ENCODE measurements at places on chromosomes 7 and 10.

DNA sequence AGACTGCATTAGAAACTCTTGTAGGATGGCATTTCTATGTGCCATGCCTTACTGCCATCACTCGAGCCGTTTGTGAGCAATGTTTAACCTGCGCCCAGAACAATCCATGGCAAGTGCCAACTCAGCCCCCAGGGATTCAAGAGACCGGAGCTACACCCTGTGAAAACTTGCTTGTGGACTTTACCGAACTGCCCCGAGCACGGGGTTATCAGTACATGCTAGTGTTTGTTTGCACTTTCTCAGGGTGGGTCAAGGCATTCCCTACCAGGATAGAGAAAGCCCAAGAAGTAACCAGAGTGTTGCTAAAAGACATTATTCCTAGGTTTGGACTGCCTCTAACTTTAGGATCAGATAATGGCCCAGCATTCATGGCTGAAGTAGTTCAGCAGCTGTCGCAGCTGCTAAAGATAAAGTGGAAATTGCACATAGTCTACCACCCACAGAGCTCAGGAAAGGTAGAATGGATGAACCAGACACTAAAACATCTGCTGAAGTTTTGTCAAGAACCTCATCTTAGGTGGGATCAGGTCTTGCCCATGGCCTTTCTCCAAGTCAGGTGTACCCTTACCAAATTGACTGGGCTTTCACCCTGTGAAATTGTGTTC is 8.9 kb upstream of the CYREN start:
- no peak for DNase-seq

DNA sequence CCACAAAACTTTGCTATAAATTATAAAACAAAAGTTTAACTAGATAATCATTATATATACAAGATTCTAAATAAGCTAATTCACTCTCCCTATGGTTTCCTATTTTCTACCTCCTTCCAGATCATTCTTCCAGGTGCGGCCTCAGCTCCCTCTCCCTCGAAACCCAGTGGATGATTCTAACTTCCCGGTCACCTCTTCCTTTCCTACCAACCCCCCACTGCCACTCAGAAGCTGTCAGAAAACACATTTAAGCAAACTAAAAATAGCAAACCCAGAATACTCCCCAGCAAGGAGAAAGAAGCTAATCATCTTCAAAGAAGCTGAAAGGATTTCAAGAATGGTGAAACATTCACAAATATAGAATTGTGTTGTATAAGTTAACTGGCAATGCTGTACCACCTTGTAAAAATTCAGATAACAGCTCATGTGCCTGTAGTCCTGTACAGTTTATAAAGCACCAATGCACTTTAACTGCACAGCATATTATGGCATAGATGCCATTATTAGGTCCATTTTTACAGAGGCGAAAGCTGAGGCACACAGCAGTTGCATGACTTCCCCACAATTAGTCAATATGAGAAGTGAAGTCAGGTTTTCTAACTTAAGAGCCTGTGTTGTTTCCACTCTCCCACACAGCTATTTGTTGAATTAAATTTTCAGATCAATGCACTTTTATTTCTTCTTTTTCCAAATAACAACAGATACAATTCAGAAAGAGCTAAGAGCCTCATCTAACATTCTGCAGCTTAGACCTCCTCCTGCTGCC is 13.7 kb upstream of the DNTT start:
- DNase-seq, result no peak

- no peak for DNase-seq
Measured at GRCh38 chr7:140512317-140513000, 33.2 kb upstream of the MKRN1 start.

DNA sequence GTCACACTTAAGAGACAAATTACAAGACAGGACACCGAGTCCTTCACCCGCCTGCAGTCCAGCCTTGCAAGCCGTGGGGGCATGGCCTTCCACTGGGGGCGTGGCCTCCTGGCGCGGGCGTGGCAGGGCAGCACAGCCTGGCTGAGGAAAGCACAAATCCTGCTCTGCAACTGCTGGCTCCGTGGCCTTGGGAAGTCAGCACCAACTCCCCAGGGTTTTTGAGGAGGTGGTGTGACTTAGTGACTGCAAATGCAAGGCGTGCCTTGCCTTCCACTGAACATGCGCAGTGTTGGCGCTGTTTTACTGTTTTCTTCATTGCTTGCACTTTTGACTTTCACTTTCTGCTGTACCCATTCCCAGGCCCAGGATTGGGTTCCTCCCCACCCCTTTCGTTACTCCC is 12.9 kb upstream of the BMS1 start:
- DNase-seq, result no peak

DNA sequence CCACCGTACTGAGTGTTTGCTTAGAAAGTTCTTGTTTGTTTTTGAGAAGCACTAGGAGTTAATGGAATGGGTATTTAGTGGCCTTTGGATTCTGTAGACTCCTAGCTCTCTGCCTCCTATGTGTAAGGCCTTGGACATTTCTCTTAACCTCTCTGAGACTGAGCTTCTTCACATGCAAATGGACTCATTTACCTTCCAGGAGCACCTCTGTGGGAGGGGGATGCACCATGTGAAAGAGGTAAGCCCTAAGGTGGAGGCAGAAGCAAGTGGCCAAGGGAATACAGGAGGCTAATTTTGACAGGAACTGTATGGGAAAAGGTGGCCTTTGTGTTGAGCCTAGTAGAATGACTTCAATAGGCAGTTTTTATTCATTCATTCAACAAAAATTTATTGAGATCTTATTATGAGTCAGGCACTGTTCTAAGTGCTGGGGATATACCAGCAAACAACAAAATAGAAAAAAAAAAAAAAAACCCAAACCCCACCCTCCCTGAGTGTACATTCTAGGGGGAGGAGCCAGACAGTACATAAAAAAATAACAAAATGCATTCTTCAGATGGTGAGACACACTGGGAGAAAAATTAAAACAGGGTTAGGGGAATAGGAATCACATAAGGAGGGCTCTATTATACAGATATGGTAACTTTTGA is 9.2 kb upstream of the EPHA1 start:
- DNase-seq, result no peak

GRCh38 chr7:110918949-110919548 is 171.9 kb upstream of the LRRN3 start:
- no peak for DNase-seq

DNA sequence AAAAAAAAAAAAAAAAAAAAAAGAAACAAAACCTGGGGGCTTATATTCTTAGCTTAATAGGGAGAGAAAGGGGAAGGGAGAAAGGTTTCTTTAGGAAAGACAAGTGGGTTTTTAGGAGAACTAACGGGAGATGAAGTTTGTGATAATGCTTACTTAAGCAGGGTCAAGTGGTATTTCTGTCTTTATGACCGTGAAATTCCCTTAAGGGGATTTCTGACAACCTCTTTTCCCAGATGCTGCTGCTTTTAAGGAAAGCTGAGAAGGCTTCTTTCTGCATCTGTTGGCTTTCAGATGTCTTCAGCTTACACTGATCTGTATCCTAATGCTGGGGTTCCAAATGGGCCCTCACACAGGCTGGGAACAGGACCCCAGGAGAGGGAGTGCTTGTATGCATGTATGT is 42.6 kb downstream of the ADAMTS14 start:
- no peak for DNase-seq

GRCh38 chr7:158587162-158588084 is at the start of gene PTPRN2:
TSS of gene PTPRN2 (minus strand) at chr7:158587823.
- DNase-seq, result no peak

- no peak for DNase-seq
Measured at GRCh38 chr10:6069081-6069931, 7.1 kb upstream of the IL2RA start.

DNA sequence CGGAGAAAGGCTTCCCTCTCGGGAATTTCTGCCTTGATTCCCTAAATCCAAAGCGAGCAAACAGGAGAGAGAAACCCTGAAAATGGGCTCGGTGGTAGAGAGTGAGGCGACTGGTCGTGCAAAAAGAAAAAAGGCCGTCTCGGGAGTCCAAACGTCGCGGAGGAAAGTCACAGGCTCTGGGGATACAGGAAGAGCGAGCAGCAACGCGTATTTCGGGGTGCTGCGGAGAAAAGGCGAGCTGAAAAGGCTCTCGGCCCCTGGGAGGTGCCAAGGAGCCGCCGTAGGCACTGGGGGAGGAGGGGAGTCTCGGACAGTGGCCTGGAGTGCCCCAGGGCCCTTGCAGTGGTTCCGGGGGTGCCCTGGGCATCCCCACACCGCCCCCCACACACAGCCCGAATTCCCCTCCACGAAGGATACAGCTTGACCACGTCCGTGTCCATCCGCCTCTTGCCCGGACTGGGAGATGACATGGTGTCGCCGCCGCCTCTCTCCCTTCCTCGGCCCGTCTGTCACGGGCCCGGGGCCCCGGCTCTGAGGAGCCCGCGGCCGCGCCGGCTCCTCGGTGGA is 591 bp downstream of the UBE2H start:
- no peak for DNase-seq

- DNase-seq, result no peak
Measured at GRCh38 chr7:21084286-21084685, 297.6 kb upstream of the SP8 start.

GRCh38 chr7:112180223-112180622 is 26.0 kb downstream of the DOCK4 start:
- DNase-seq, result no peak

DNA sequence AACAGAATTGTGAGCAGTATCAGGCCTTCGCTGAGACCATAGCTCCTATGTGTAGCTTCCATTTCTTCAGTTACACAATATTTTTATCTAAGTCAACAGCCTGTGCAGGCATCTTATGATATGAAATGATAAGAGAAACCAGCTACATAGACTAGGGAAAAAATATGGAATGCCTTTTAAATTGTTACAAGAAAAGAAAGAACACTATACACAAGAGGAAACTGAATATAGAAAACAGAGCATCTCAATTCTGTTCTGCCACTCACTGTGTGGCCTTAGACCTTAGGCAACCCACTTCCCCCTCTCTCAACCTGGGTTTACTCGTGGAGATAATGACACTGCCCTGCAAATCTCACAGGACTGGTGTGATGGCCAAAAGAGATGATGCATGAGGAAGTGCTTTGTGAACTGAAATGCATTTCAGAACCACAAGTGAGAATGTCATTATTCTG is 132.9 kb downstream of the LRRN3 start:
- DNase-seq, result no peak

- DNase-seq, result no peak
Measured at GRCh38 chr10:59172567-59172966, 3.9 kb upstream of the PHYHIPL start.

GRCh38 chr7:108464743-108465142 is 8.5 kb upstream of the NRCAM start:
- no peak for DNase-seq

DNA sequence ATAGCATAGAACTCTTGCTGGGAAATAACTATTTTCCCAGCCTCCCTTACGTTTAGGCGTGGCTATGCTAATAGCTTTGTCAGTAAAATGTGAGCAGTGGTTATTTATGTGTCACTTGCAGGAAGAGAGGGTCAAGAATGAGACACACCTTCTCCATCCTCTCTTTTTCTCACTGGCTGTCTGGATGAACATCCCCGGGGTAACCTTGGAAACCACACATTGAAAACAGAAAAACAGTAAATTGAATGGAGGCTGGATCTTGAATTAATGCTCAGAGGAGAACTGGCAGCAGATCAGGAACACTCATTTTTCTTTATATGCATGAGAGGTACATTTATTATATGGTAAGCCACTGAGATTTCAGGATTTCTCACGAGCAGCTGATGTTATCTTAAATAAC is 127.6 kb downstream of the DNAJB9 start:
- no peak for DNase-seq

- no peak for DNase-seq
Measured at GRCh38 chr7:113722006-113722405, 196.8 kb downstream of the PPP1R3A start.

- DNase-seq, result no peak
Measured at GRCh38 chr10:67506083-67506756, 189.8 kb downstream of the CTNNA3 start.

DNA sequence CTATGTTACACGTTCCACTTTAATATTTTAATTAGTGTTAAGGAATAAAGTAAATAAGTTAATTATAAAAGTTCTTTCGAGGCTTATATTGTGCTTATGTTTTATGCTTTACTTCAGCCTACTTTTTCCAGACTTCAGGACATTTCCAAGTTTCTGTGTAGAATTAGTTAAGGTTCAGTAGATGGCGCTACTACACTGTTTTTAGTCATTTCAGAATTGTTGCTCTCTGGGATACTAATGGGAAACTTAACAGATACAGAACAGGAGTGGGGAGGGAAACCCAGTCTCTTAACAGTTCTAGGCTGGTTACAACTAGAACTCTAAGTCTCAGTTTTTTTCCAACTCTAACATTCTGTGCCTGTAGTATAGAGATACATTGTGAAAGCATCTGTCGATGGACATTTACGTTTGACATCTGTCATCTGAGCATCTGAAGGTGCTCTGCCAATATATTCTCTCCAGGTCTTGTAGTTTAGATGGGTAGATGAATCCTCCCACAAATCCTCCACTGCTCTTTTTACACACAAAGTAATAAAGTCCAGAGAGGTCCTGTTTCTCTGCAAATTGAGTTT is 56.8 kb upstream of the FAM171A1 start:
- no peak for DNase-seq

GRCh38 chr7:467393-467828 is 52.2 kb downstream of the PDGFA start:
- DNase-seq, result no peak

GRCh38 chr10:114379631-114380041 is 24.7 kb downstream of the AFAP1L2 start:
- DNase-seq, result no peak

DNA sequence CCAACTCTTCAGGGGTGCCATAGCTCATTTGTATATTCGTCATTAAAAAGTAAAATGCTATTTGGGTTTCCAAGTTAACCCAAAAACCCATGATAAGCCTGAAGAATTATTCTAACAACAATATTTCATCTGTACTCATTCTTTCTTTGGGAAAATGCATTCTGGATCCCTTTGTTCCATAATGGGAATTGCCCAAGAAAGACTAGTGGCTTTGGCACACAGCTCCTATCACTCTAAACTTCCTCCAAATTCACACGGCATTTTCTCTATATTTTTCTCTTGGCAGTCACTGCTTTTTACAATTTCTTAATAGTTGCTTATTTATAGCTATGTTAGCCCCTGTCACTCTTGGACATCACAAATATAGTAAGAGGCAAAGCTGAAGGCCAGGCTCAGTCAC is 29.1 kb downstream of the CHCHD3 start:
- DNase-seq, result no peak

DNA sequence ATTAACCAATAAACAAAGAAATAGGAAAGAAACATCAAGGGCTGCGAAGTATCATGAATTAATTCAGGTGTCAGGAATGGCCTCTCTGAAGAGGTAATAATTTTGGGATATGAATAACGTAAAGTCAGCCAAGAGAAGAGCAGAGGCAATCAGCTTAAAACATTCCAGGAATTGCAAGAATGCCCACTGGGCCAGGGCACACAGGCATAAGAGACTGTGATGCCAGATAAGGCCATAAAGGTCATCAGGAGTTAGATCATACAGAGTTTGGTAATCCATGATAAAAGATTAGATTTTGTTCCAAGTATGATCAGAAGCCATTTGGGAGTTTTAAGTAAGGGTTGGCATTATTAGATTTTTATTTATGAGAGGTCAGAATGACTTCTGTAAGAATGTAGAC is 53.2 kb upstream of the ABCB4 start:
- no peak for DNase-seq

DNA sequence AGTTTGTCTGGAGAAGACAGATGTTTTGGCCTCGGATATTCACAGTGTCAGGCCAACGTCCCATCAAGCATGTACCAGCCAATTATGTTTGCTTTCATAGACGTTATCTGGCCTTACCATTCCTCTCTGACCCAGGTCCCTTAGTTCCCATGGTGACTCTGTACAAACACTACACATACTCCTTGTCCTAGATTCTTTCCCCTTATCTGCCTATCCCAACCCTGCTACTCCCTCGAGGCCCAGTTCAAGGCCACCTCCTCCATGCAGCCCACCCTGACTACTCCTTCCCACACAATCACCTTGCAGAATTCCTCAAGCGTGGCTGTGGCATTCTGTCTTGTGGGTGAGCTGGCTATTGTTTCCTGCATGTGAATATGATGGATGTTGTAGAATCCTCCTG is 155.2 kb downstream of the PRKAG2 start:
- DNase-seq, result no peak

All from NCI-H2081 treated with DMSO at 0.1 percent for 48 hours (cell line).